ENCODE measurements at places on chromosomes 3 and 15.
A peak's percentile ranks its signal among the peaks of the same experiment; 100 is the strongest.

- peak; percentile 9 for DNase-seq
Observed at GRCh38 chr15:43854801-43855200, 28.0 kb downstream of the WDR76 start.

- no peak for DNase-seq
Observed at GRCh38 chr15:83587091-83587490, 66.8 kb upstream of the ADAMTSL3 start.

- peak; percentile 64 for DNase-seq
Observed at GRCh38 chr3:64345371-64345770, 120.1 kb upstream of the PRICKLE2 start.

DNA sequence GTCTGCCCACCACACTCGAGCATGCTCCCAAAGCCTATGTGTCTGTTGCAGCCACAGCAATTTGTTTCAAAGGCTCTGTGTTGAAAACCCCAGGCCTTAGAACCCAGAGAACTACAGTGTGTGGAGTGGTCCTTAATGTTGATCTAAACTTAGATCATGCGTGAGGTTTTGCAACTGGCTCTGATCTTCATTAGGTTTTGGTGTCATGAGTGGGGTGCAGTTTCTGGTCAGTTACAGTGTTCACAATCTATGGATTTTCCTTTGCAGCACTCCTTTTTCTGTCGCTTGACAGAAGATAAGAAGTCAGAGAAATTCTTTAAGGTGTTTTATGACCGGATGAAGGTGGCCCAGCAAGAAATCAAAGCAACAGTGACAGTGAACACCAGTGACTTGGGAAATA, 213.0 kb upstream of the BHLHE40 start:
- DNase-seq: no peak

DNA sequence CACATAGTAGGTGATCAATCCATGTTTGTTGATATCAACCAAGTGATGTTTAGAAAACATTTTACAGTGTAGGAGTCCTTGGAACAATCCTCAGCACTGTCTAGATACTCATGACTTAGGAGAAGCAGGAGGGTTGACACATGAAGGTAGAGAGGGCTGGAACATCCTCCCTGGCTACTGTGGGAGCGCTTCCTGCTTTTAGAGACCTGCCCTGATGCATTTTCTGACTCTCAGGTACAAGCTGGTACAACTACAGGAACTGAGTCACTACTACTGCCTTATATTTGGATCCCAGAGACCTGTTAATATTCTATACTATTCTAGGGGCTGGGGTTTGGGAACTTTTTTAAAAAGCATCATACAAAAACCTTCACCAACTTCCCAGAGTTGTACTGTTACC, 20.1 kb downstream of the GPR156 start:
- DNase-seq: no peak

DNA sequence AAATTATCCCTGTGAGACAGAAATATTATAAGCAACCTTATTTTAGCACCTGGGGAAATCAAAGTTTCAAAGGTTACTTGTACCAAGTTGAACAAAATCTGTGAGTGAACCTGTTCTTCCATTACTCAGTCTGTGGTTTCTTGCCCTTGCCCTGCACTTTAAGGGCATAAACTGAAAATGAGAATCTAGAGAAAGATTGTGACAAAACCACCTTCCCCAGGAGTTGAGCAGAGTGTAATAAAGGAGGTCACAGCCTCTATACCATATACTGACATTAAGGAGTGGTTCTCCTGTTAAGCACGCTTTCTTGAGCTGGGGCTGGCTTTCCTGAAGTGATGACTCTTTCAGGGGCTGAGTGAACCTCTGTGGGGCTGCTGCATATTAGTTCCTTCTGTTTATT, 143.4 kb downstream of the PDCD6IP start:
- no peak for DNase-seq

- DNase-seq: no peak
Observed at GRCh38 chr3:50226888-50227389, 9.1 kb upstream of the GNAI2 start.

DNA sequence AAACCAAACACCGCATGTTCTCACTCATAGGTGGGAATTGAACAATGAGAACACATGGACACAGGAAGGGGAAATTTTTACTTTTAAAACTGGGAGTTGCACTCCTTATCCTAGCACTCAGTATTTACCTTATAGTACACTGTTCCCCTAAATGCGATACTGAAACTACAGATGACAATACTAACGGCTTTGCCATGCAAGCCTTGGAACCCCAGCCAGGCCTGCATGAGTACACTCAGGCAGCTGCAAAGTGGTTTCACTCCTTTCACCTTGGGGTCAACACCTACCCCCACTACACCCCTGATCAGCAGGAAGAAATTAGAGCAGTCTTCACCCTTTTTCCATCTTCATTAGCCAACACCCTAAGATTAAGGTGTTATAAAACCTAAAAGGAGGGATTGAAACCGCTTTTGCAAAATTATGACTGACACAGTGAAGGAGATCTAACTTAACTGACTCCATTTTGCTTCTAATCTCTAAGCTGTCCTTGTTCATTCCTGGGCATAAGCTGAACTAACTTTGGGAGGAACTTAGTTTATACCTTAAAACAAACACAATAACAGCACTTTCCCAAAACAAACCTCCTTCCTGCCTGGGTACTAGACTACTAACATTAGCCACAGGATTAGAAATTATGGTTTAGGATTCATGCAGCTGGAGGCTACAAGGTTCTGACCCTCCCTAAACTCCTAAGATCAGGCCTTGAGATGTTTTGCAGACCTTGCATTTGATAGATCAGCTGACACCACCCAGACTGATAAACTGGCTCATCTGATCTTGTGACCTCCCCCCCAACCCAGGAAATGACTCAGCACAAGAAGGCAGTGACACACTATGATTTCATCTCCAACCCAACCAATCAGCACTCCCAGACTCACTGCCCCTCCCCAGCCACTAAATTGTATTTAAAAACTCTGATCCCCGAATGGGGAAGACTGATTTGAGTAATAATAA, 452.1 kb upstream of the PPP2R3A start:
- no peak for DNase-seq

DNA sequence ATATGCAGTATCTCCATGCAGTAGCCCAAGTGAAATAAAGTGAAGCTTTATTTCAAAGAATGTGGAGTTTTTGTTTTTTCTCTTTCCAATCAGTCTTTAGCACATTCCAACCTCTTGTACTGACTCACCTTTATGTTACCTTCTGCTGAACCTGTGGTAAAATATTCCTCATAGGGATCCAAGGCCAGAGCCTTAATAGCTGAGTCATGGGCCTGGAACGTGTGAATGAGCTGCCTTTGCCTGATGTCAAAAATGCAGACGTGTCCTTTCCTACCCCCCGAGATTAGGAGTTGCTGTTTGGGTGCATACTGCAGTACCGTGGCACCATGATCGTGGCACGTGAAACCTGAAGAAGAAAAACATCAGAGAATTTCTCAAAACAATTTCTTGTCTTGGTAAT, 108.5 kb downstream of the GLDN start:
- no peak for DNase-seq

GRCh38 chr3:144085964-144086363, 114.3 kb downstream of the DIPK2A start:
- peak; percentile 87 for DNase-seq

GRCh38 chr3:87082796-87083440, 92.0 kb upstream of the VGLL3 start:
- DNase-seq: peak; percentile 38

- DNase-seq: no peak
Observed at GRCh38 chr3:141409940-141410241, 41.6 kb downstream of the ZBTB38 start.

- DNase-seq: no peak
Observed at GRCh38 chr3:10392244-10392643, 71.3 kb upstream of the SEC13 start.

GRCh38 chr3:155326901-155327300, 33.4 kb upstream of the STRIT1 start:
- DNase-seq: no peak

GRCh38 chr3:20245781-20246180, 59.8 kb upstream of the SGO1 start:
- DNase-seq: no peak

DNA sequence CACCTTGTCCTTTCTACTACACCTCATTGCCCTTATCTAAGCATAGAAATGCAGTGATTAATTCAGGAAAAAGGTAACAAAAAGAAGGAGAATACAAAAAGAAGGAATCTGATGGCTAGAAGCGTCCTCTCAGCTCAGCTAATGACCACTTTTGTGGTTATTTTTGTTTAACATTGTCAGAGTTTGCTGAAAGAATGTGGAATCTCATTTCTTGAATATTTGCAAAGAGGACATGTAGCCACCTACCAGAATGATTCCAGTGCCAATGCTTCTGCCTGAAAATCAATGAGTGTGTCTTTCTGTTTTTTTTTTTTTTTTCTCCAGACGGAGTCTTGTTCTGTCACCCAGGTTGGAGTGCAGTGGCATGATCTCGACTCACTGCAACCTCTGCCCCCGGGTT, 24.5 kb downstream of the NANOGP8 start:
- DNase-seq: no peak

DNA sequence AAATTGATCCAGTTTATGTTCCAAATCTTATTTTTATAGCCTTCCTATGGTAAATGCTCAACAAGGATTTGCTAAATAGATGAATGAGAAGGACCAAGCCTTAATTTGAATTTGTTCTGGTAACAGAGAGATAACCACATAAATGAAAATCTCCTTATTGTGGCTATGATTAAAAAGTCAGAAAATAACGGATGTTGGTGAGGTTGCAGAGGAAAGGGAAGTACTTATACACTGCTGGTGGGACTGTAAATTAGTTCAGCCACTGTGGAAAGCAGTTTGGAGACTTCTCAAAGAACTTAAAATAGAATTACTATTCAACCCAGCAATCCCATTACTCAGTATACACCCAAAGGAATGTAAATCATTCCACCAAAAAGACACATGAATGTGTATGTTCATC, 26.2 kb downstream of the AAGAB start:
- no peak for DNase-seq

DNA sequence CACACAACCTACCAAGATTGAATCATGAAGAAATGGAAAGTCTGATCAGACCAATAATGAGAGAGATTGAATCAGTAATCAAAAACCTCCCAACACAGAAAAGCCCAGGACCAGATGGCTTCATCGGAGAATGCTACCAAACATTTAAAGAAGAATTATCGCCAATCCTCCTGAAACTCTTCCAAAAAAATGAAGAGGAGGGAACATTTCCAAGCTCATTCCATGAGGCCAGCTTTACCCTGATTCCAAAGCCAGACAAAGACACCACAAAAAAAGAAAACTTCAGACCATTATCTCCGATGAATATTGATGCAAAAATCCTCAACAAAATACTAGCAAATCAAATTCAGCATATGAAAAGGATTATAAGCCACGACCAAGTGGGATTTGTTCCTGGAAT, 94.1 kb downstream of the SENP2 start:
- DNase-seq: no peak

DNA sequence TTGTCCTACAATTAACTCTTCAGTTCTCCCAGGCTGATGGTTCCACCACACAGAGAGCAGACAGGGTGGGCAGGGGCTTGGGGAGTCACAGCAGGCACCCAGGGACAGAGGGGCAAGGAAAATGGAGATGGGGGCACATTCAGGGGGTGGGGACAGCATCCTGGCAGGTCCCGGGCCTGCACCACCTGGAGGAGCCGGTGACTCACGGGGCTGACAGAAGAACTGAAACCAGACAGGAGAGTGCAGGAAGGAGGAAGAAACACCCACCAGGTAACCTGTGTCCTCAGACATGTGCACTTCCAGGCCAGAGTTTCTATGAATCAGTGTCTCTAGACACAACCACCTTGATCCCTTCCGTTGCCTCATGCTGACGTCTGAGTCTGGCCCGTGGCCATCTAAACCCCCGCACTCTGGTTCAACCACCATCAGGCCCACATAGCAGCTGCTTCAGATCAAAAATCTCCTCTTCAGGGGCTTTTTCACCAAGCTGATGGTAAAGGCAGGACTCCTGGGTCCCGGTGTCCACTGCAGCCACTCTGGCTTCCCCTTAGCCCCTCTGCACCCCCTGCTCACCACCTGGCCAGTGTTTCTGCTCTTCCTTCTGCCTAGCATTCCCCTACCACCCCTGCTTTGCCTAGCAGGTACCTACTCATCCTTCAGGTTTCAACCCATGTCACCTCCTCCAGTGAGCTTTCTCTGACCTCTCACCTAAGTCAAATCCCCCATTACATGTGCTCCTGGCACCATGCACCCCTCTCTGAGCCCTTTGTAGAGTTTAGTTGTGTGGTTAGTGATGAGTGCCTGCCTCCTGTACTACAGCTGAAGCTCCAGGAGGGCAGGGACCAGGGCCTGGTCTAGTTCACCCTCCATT, 16.5 kb upstream of the CYP11A1 start:
- no peak for DNase-seq

- peak; percentile 80 for DNase-seq
Observed at GRCh38 chr3:174287705-174288104, 571.4 kb upstream of the NAALADL2 start.

- DNase-seq: no peak
Observed at GRCh38 chr15:93210995-93211394, 122.0 kb upstream of the RGMA start.

GRCh38 chr3:48504051-48504946, at the start of gene SHISA5:
TSS of gene SHISA5 (minus strand) at chr3:48504174. CDS start at chr3:48504094, 80 bp downstream.
- DNase-seq: peak; percentile 31

DNA sequence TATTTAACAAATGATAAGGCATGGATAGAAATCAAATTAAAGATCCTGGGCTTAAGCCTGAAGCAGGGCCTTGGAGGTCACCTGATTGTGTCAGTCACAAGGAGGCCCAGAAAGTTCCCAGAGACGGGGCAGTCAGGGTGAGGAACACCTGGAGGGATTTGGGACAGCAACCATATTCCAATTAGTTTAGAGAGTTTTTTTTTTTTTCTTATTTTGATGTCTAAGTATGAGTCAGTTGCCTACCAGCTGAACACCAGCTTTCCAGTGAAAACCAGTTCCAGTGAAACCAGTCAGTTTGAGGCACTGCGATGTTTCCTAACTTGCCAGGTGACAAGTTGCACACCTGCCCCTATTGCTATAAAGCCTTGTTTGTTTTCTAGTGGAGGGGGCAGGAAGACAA, 350.7 kb upstream of the AZI2 start:
- no peak for DNase-seq

GRCh38 chr3:37892927-37893600, 31.4 kb downstream of the CTDSPL start:
- no peak for DNase-seq

DNA sequence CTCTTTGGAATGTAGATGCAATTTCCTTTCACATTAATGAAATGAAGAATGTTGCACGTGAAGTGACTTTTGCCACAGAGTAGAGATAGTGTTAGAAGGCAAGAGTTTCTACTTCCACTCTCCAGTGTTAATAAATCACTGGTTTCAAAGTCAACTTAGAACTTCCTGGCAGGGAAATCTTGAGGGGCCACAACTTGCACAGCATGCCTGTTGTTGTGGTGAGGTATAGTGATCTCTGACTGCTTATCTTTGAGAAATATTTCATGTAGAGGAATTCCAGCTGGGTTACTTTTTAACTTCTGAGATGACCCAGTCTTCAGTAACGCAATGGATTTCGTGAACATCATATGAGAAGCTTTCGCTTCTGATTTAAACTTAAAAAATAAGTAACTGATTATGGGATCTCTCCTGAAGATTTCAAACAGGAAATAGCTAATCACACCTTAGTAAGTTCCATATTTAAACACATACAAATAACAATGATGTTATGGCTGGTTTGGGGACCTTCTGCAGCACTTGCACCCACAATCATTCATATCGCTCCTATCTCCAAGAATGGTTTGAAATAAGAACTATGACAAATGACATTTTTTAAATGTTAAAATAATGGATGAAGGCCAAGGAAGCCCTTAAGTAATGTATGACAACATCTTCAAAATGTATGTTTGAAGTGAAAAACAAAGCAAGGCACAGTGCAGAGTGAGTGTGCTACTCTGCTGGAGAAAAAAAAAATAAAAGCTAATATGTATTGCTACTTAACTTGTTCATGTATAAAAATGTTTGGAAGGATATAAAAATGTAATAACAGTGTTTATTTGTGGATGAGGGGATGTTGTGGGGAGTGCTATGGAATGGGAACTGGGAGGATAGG, 726.5 kb upstream of the NECTIN3 start:
- no peak for DNase-seq
